NCI-H2227 treated with DMSO at 0.1 percent for 48 hours (cell line): ENCODE measurements at places on chromosomes 3 and 15.

- no peak for DNase-seq
Measured at GRCh38 chr3:2790266-2790815, 319.8 kb downstream of the IL5RA start.

DNA sequence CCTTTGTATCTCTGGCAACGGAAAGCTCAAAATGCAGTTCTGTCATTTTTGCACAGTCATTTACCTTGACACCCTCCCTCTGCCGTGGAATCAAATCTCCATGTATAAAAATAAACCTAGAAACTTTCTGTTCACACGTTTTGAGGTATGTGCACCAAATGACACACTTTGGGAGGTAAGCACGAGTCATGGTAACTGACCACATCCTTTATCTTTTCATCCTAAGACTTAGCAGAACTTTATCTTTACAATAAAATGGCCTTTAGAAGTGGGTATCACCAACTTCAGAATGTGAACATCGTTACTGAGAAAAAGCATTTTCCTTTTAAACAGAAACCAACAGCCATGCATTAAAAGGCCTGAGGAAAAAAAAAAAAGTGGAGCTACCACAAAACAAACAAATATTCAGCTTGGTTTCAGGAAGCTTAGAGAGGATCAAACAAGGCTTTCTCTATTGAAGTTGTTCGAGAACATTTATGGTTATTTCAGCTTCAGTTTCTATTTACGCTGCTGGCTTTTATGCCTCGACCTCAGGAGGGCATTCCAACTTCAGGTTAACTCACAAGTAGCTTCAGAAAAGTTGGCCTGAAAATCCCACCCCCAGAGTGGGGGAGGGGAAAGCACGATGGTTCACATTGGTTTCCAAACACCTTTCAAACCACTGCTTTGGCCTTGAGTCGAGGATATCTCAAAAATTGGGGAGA is 171.1 kb upstream of the ICE2 start:
- DNase-seq: no peak

GRCh38 chr3:122947196-122947595 is 80.4 kb downstream of the SEMA5B start:
- DNase-seq: no peak

GRCh38 chr3:134618478-134619300 is 32.1 kb downstream of the KY start:
- DNase-seq: no peak

DNA sequence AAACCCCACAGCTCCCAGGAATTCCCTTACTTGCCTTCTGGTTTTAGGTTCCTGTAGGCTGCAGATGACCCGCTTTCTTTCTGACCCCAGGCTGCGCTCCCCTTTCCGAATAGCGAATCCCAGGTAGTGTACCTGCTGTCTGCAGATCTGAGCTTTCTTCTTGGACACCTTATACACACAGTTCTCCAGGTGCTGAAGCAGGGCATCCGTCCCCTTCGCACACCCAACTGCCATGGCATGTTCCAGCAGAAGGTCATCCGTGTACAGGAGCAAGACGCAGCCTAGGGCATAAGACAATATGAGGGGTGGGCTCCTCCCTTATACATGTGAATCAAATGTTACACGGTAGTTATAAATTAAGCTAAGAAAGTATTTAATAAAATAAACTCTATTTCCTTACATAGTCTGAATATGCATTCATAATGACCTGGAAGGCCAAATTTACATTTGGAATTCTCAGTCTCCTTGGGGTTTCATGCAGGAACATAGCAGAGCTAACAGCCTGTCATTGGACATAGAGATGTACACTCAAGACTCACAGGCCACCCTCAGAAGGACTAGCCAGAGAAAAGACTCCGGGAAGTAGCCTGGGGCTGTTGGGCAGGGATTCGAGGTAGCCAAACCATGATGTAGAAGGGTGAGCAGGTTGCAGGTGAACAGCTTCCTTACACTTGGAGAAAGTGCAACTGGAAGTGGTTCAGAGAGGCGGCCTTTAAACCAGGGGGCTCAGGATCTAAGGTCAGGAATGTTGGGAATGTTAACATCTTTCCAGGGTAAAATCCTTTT is 8.2 kb upstream of the DNAAF4 start:
- no peak for DNase-seq
